Tibial nerve (tissue), 4 donors: ENCODE measurements at places on chromosomes 6 and 20.

DNA sequence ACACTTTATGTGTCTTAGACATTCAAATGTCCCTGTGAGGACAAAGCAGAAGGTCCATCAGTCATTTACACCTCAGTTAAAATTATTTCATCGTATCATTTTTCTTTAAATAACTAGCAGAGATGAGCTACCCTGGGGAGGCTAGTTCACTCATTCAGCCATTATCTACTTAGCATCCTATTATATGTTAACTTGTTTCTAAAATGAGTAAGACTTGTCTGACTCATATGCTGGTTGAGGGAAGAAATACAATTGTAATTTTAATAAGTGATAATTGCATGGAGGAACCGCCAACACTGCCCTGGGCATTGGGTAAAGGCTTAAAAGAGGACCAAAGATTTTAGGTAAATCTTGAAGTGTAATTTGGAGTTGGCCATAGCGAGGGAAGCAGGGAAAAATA, 12.4 kb upstream of the PTPRK start:
- no peaks in the 10 kb centered on the region for H3K36me3 ChIP-seq
- no peaks in the 10 kb centered on the region for H3K4me1 ChIP-seq
- no peaks in the 10 kb centered on the region for H3K27me3 ChIP-seq
- H3K4me3 ChIP-seq, result no peak overlapping the region
- no peak overlapping the region for H3K27ac ChIP-seq

DNA sequence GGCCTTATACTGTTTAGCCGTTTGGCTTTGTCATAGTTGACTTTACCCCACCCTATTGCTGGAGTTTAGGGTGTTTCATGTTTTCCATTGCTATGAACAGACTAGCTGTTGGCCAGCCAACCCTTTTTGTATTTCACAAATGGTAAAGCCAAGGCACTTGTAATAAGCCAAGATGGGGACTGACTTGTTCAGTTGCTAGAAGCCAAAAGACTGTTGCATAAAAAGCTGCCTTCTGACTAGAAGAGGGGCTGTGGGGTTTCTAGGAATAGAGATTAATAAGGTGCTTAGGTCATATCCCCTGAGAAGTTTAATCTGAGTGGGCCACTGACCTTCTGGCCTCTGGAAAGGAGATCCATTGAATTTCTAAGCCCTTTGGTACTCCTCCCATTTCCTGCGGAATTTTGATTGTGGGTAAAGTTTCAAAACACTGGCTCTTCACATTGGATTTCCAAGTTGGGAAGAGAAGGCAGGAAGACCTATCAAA, 211.1 kb downstream of the PLCB4 start:
- H3K27ac ChIP-seq, result no peak overlapping the region
- no peak for DNase-seq
- no peaks in the 10 kb centered on the region for H3K4me1 ChIP-seq
- H3K36me3 ChIP-seq, result no peaks in the 10 kb centered on the region
- no peak overlapping the region for H3K4me3 ChIP-seq
- H3K27me3 ChIP-seq, result no peaks in the 10 kb centered on the region

GRCh38 chr6:76416821-76417605, 344.6 kb upstream of the IMPG1 start:
- H3K27ac ChIP-seq, result no peak overlapping the region
- no peaks in the 10 kb centered on the region for H3K4me1 ChIP-seq
- H3K36me3 ChIP-seq, result no peaks in the 10 kb centered on the region
- H3K27me3 ChIP-seq, result no peaks in the 10 kb centered on the region
- no peak for DNase-seq

- DNase-seq, result no peak
- H3K27ac ChIP-seq, result no peak overlapping the region
- H3K36me3 ChIP-seq, result no peaks in the 10 kb centered on the region
- no peaks in the 10 kb centered on the region for H3K27me3 ChIP-seq
- H3K4me3 ChIP-seq, result no peak overlapping the region
Measured at GRCh38 chr6:80733641-80734040, 627.2 kb downstream of the BCKDHB start.
